ENCODE measurements at places on chromosomes 13 and 19. TPM values are rescaled to one million over a fixed set of nuclear protein-coding genes. Genes with fewer than 3 reads are reported as not detected.

Gene PDE4C
- not detected for total RNA-seq

Gene CEACAM8
- total RNA-seq: not detected

Gene PLVAP
- total RNA-seq: not detected

Gene DHDH
- 0.32 TPM for total RNA-seq

Gene TYROBP
- not detected for total RNA-seq

Gene TEX101
- total RNA-seq: not detected

Gene NECTIN2
- 0.36 TPM for total RNA-seq

Gene ZFR2
- total RNA-seq: 1.0 TPM

Gene ANKRD24
- 1.0 TPM for total RNA-seq

Gene KCNK6
- total RNA-seq: 9.2 TPM

Gene TPTE2
- not detected for total RNA-seq

Gene DIRAS1
- total RNA-seq: not detected

Gene SPACA4
- not detected for total RNA-seq

Gene COL5A3
- total RNA-seq: 0.63 TPM

Gene SLC27A1
- 3.2 TPM for total RNA-seq

Gene PTH2
- not detected for total RNA-seq

Gene RFXAP
- 10.5 TPM for total RNA-seq

Gene SLC25A41
- total RNA-seq: 0.38 TPM

Gene SLC10A2
- not detected for total RNA-seq

Gene PHF11
- total RNA-seq: 49.6 TPM

Gene TUBA3C
- total RNA-seq: not detected

Gene KIR3DL1
- 0.38 TPM for total RNA-seq

Gene PEAK3
- not detected for total RNA-seq

Gene ZNF208
- total RNA-seq: 2.6 TPM

Gene PIP5K1C
- 29.6 TPM for total RNA-seq

Gene TOMM40
- 223 TPM for total RNA-seq

Gene SOX1
- not detected for total RNA-seq

Gene HSPB6
- 0.21 TPM for total RNA-seq

Gene PSG7
- not detected for total RNA-seq

Gene NKPD1
- total RNA-seq: 0.06 TPM

Gene KLK8
- not detected for total RNA-seq

Measured in activated CD8-positive, alpha-beta memory T cell treated with anti-CD3 and anti-CD28 coated beads for 36 hours (primary cell).